ENCODE measurements at places on chromosomes 3 and 15. TPM values are rescaled to one million over a fixed set of nuclear protein-coding genes. Genes with fewer than 3 reads are reported as not detected.

- no peak for DNase-seq
- H3K27me3 ChIP-seq: no peaks in the 10 kb centered on the region
- no peak overlapping the region for H3K4me3 ChIP-seq
- no peaks in the 10 kb centered on the region for H3K36me3 ChIP-seq
- peak overlapping the region; percentile 25 for H3K27ac ChIP-seq
Observed at GRCh38 chr3:44969154-44969827, 6.7 kb downstream of the ZDHHC3 start.

DNA sequence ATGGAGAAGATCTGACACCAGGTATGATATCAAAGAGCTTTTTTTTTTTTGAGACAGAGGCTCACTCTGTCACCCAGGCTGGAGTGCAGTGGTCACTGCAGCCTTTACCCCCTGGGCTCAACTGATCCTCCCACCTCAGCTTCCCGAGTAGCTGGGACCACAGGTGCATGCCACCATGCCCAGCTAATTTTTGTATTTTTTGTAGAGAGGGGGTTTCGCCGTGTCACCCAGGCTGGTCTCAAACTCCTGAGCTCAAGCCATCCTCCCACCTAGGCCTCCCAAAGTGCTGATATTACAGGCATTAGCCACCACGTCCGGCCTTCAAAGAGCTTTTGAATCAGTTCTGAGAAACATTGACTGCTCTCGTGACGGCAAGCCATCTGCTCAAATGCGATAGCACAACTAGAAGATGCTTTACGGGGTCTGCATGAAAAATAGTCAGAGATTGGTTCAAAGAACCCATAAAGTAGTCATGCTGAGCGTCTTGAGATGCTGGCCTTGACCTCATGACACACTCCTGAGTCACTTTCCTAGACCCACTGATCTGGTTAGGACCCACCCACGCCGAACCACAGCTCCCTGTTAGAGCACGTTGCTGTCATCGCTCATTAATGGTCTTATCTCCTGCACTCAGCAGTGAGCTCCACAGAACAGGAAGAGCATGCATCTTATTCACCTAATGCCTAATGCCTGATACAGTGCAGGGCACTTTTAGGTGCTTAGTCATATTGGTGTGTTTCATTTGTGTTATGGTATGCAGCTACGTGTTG, 57.0 kb upstream of the NR2F2 start:
- DNase-seq: no peak
- H3K4me1 ChIP-seq: no peaks in the 10 kb centered on the region
- no peak overlapping the region for H3K4me3 ChIP-seq
- no peak overlapping the region for H3K27ac ChIP-seq
- H3K27me3 ChIP-seq: no peaks in the 10 kb centered on the region

MESP2 gene
- total RNA-seq: not detected

GRCh38 chr15:29825227-29825626, 3.0 kb upstream of the TJP1 start:
- DNase-seq: peak; percentile 80
- peaks cover 38% of the 10 kb centered on the region for H3K27me3 ChIP-seq
- H3K4me3 ChIP-seq: no peak overlapping the region
- no peak overlapping the region for H3K27ac ChIP-seq
- no peaks in the 10 kb centered on the region for H3K36me3 ChIP-seq

- H3K27ac ChIP-seq: no peak overlapping the region
- H3K4me3 ChIP-seq: no peak overlapping the region
- H3K36me3 ChIP-seq: no peaks in the 10 kb centered on the region
- H3K27me3 ChIP-seq: no peaks in the 10 kb centered on the region
- no peak for DNase-seq
Observed at GRCh38 chr15:77723756-77724155, 91.0 kb upstream of the LINGO1 start.

- H3K4me1 ChIP-seq: no peaks in the 10 kb centered on the region
- DNase-seq: no peak
- H3K36me3 ChIP-seq: no peaks in the 10 kb centered on the region
- no peak overlapping the region for H3K4me3 ChIP-seq
- no peak overlapping the region for H3K27ac ChIP-seq
Observed at GRCh38 chr15:71254491-71254890, 139.2 kb downstream of the THSD4 start.

DNA sequence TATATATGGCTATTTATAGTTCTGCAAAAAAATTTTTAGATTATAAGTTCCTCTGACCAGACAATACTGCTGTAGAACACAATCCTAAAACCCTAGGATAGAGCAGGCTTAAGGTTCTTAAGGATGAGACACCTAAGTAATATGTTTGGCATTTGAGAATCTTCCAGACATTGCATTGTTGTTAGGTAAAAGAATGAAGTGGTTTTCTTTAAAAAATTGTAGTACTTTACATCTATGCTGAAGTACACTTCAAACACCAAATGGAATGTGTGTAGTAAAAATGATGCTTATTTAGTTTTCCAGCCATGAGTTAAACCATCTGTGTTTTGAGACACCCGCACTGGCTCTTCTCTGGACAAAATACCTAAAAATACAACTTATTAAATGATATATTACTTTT, 857.7 kb downstream of the OTOL1 start:
- no peak overlapping the region for H3K4me3 ChIP-seq
- DNase-seq: no peak
- no peak overlapping the region for H3K27ac ChIP-seq

- H3K27ac ChIP-seq: peak overlapping the region; percentile 55
- H3K4me3 ChIP-seq: peak overlapping the region; percentile 25
- peaks cover 61% of the 10 kb centered on the region for H3K4me1 ChIP-seq
- no peaks in the 10 kb centered on the region for H3K36me3 ChIP-seq
- peak; percentile 89 for DNase-seq
Observed at GRCh38 chr3:153221748-153222162, 59.7 kb downstream of the RAP2B start.

RTP3 gene
- total RNA-seq: not detected

DNA sequence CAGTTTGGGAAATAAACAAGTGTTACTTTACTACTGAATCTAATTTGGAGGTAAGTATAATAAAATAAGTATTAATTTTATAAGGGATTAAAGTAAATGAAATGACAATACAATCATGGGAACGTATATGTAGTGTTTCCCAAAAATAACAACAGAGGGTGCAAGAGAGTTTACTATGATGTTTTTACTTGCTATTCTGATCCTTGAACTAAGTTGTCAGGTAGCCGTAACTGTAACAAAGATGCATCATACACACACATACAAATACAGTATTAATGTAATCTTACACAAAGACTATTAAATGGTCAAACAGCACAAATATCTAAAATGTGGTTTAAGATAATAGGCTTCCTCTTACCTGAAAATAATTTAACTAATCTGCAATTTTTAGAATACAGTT, 311.4 kb downstream of the TBC1D5 start:
- H3K27me3 ChIP-seq: no peaks in the 10 kb centered on the region
- no peak for DNase-seq
- H3K27ac ChIP-seq: no peak overlapping the region
- no peaks in the 10 kb centered on the region for H3K36me3 ChIP-seq
- no peaks in the 10 kb centered on the region for H3K4me1 ChIP-seq

TRPM1 gene
- total RNA-seq: not detected

GPR149 gene
- total RNA-seq: not detected

DNA sequence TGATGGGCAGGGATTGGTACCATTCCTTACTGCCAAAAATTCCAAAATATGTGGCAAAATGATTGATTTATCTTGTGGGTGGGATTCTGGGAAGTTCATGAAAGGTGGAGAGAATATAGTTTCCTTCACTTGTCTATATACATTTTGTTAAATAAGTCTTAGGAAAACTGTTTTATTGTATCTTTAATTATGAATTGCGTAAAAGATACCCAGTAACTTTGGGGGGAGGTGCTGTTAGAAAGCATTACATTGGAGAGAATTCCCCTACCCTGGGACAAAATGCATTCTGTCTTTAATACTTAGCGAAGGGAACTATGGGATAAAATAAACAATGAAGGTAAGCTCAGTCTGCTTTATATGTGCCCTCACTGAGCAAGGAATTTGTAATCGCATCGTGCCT, 4.6 kb downstream of the SETD5 start:
- no peaks in the 10 kb centered on the region for H3K27me3 ChIP-seq
- no peak overlapping the region for H3K27ac ChIP-seq
- H3K36me3 ChIP-seq: no peaks in the 10 kb centered on the region
- no peak for DNase-seq
- H3K4me3 ChIP-seq: no peak overlapping the region

GOLGA8T gene
- not detected for total RNA-seq

- no peak overlapping the region for H3K27ac ChIP-seq
- H3K36me3 ChIP-seq: no peaks in the 10 kb centered on the region
- DNase-seq: no peak
- H3K4me3 ChIP-seq: no peak overlapping the region
- no peaks in the 10 kb centered on the region for H3K4me1 ChIP-seq
Observed at GRCh38 chr3:13708301-13708700, 159.4 kb downstream of the FBLN2 start.

- H3K4me3 ChIP-seq: no peak overlapping the region
- no peaks in the 10 kb centered on the region for H3K4me1 ChIP-seq
- H3K36me3 ChIP-seq: no peaks in the 10 kb centered on the region
- H3K27ac ChIP-seq: no peak overlapping the region
- DNase-seq: no peak
- H3K27me3 ChIP-seq: no peaks in the 10 kb centered on the region
Observed at GRCh38 chr3:109364088-109364487, 26.7 kb upstream of the DPPA4 start.

DNA sequence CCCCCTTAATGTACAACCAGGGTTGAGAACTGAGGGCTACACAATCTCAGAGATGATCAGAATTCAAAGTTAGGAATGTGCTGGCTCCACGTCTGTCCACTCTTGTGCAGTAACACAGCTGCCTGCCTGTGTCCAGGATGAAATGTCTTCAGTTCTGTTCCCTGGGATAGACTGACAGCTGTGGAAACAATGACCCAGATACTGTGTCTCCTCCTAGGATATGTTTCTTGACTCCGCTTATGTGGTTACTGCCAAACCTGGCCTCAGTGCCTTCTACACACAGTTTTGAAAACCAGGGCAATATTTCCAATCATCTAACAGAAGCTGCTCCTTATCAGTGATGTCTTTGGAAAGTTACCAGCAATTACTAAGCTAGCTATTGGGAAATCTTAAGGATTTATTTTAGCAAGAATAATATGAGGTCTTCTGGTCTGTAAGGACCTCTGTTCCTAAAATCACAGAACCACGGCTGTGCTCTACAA, 67.6 kb downstream of the NOX5 start:
- H3K4me1 ChIP-seq: no peaks in the 10 kb centered on the region
- H3K27ac ChIP-seq: no peak overlapping the region
- no peaks in the 10 kb centered on the region for H3K27me3 ChIP-seq
- no peak overlapping the region for H3K4me3 ChIP-seq
- no peaks in the 10 kb centered on the region for H3K36me3 ChIP-seq

- peaks cover 17% of the 10 kb centered on the region for H3K36me3 ChIP-seq
- H3K4me3 ChIP-seq: no peak overlapping the region
Observed at GRCh38 chr15:40782609-40783227, 12.9 kb downstream of the C15orf62 start.

GRCh38 chr3:185457376-185457775, 41.5 kb downstream of the TMEM41A start:
- H3K4me1 ChIP-seq: no peaks in the 10 kb centered on the region
- H3K27me3 ChIP-seq: no peaks in the 10 kb centered on the region
- no peak overlapping the region for H3K4me3 ChIP-seq
- no peak for DNase-seq

- H3K27ac ChIP-seq: no peak overlapping the region
- H3K36me3 ChIP-seq: no peaks in the 10 kb centered on the region
- no peaks in the 10 kb centered on the region for H3K4me1 ChIP-seq
- H3K27me3 ChIP-seq: no peaks in the 10 kb centered on the region
Observed at GRCh38 chr3:163335429-163335828, 1742.9 kb downstream of the SI start.

FEZF2 gene
- not detected for total RNA-seq

SLC15A2 gene
- 0.91 TPM for total RNA-seq

CLDN11 gene
- total RNA-seq: not detected

PLCB2 gene
- total RNA-seq: 57.3 TPM

GRAMD1C gene
- 0.81 TPM for total RNA-seq

- H3K4me3 ChIP-seq: no peak overlapping the region
- H3K4me1 ChIP-seq: no peaks in the 10 kb centered on the region
Observed at GRCh38 chr3:44678480-44679116, 30.1 kb downstream of the ZNF35 start.

GRCh38 chr3:16482194-16482769, 31.2 kb downstream of the RFTN1 start:
- H3K27ac ChIP-seq: no peak overlapping the region
- peak overlapping the region; percentile 35 for H3K4me3 ChIP-seq
- no peaks in the 10 kb centered on the region for H3K36me3 ChIP-seq
- no peak for DNase-seq
- peaks cover 42% of the 10 kb centered on the region for H3K4me1 ChIP-seq

- H3K27me3 ChIP-seq: no peaks in the 10 kb centered on the region
- H3K4me1 ChIP-seq: no peaks in the 10 kb centered on the region
- DNase-seq: no peak
- no peak overlapping the region for H3K27ac ChIP-seq
- H3K36me3 ChIP-seq: no peaks in the 10 kb centered on the region
- H3K4me3 ChIP-seq: no peak overlapping the region
Observed at GRCh38 chr3:103136621-103137020, 701.8 kb downstream of the ZPLD1 start.

- no peaks in the 10 kb centered on the region for H3K36me3 ChIP-seq
- no peak overlapping the region for H3K27ac ChIP-seq
- H3K4me1 ChIP-seq: no peaks in the 10 kb centered on the region
- H3K4me3 ChIP-seq: no peak overlapping the region
Observed at GRCh38 chr3:165464736-165465135, 268.6 kb upstream of the SLITRK3 start.

GRCh38 chr15:74807282-74807681, 5.4 kb upstream of the LMAN1L start:
- H3K4me1 ChIP-seq: peaks cover 16% of the 10 kb centered on the region
- H3K27me3 ChIP-seq: no peaks in the 10 kb centered on the region

- H3K27ac ChIP-seq: no peak overlapping the region
- H3K27me3 ChIP-seq: no peaks in the 10 kb centered on the region
- DNase-seq: no peak
- no peak overlapping the region for H3K4me3 ChIP-seq
- peaks cover 21% of the 10 kb centered on the region for H3K36me3 ChIP-seq
Observed at GRCh38 chr3:111652492-111653180, 57.5 kb upstream of the ZBED2 start.

DNA sequence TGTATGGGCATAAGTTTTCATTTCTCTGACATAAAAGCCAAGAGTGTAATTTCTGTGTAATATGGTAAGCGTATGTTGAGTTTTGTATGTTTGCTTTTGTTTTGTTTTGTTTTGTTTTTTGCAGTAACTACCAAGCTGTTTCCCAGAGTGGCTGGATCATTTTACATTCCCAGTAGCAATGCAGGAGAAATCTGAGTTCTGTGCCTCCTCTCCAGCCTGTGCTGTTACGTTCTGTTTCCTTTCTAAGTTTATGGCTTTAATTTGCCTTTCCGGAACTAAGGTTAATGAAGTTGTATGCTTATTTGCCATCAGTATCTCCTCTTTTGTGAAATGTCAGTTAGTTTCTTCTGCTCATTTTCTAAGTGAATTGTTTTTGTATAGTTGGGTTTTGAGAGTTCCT, 307.8 kb downstream of the GABRG3 start:
- DNase-seq: no peak
- H3K36me3 ChIP-seq: no peaks in the 10 kb centered on the region
- no peaks in the 10 kb centered on the region for H3K4me1 ChIP-seq
- H3K27ac ChIP-seq: no peak overlapping the region
- H3K4me3 ChIP-seq: no peak overlapping the region
- H3K27me3 ChIP-seq: no peaks in the 10 kb centered on the region

Measured in CD8-positive, alpha-beta memory T cell (primary cell).